ENCODE measurements at places on chromosomes 2 and 18. TPM values are rescaled to one million over a fixed set of nuclear protein-coding genes. Genes with fewer than 3 reads are reported as not detected.

- H3K4me1 ChIP-seq, result peaks cover 8% of the 10 kb centered on the region
- H3K4me3 ChIP-seq, result no peak overlapping the region
- H3K27ac ChIP-seq, result peak overlapping the region; percentile 19
- no peaks in the 10 kb centered on the region for H3K27me3 ChIP-seq
- peaks cover 49% of the 10 kb centered on the region for H3K36me3 ChIP-seq
- DNase-seq, result no peak
Measured at GRCh38 chr2:241351640-241352031, 4.4 kb upstream of the FARP2 start.

DNA sequence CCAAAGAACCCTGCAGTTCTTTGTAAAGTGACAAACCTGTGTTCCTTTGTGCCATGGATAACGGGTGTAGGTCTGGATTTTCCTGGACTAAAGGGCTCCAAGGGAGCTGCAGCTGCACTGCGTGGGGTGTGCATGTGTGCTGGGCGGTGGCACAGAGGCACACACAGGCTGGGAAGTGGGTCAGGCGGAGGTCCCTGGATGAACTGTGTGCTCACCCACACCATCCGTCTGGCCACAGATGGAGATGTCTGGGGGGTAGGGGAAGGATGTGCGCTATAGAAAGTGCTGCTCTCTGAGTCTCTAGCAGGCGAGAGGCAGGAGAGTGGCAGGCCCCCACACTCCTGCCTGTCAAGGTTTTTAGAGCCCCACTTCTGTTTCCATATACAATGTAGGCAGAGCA is 137.2 kb downstream of the LOXHD1 start:
- peaks cover 3% of the 10 kb centered on the region for H3K27me3 ChIP-seq
- H3K36me3 ChIP-seq, result no peaks in the 10 kb centered on the region
- no peak for DNase-seq

DNA sequence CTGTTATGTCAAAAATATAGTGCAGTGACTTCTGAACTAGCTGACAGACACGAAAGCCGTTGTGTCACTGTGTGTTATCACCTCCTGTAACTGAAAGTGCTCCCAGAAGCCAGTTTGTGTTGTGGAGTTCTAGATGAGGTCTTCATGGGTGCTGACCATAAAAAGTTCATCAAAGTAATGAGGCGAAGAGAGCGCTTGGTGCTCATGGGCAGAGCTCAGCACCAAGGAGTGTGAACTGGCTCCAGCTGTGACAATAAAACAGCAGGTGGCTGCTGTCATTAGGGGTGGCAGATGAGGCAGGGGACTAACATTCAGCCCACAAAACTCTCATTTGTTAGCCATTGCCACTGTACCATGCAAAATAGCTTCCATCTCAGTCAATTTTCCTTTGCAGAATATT is 151.1 kb downstream of the ZNF407 start:
- H3K36me3 ChIP-seq, result peaks cover 8% of the 10 kb centered on the region
- no peak overlapping the region for H3K27ac ChIP-seq
- H3K4me3 ChIP-seq, result no peak overlapping the region

GRCh38 chr18:70289351-70290312 is 787 bp downstream of the SOCS6 start:
- H3K4me1 ChIP-seq, result peaks cover 5% of the 10 kb centered on the region
- H3K27ac ChIP-seq, result no peak overlapping the region
- peak overlapping the region; percentile 75 for H3K4me3 ChIP-seq
- H3K27me3 ChIP-seq, result peaks cover 59% of the 10 kb centered on the region
- no peak for DNase-seq

TYW5 gene
- 12.6 TPM for total RNA-seq

GRCh38 chr18:63924551-63924950 is 16.8 kb downstream of the SERPINB10 start:
- DNase-seq, result no peak
- no peaks in the 10 kb centered on the region for H3K4me1 ChIP-seq
- H3K27ac ChIP-seq, result no peak overlapping the region

- no peaks in the 10 kb centered on the region for H3K27me3 ChIP-seq
- H3K36me3 ChIP-seq, result peaks cover 7% of the 10 kb centered on the region
- H3K27ac ChIP-seq, result no peak overlapping the region
- H3K4me3 ChIP-seq, result no peak overlapping the region
- peaks cover 11% of the 10 kb centered on the region for H3K4me1 ChIP-seq
Measured at GRCh38 chr18:79504034-79504433, 108.3 kb downstream of the NFATC1 start.

DNA sequence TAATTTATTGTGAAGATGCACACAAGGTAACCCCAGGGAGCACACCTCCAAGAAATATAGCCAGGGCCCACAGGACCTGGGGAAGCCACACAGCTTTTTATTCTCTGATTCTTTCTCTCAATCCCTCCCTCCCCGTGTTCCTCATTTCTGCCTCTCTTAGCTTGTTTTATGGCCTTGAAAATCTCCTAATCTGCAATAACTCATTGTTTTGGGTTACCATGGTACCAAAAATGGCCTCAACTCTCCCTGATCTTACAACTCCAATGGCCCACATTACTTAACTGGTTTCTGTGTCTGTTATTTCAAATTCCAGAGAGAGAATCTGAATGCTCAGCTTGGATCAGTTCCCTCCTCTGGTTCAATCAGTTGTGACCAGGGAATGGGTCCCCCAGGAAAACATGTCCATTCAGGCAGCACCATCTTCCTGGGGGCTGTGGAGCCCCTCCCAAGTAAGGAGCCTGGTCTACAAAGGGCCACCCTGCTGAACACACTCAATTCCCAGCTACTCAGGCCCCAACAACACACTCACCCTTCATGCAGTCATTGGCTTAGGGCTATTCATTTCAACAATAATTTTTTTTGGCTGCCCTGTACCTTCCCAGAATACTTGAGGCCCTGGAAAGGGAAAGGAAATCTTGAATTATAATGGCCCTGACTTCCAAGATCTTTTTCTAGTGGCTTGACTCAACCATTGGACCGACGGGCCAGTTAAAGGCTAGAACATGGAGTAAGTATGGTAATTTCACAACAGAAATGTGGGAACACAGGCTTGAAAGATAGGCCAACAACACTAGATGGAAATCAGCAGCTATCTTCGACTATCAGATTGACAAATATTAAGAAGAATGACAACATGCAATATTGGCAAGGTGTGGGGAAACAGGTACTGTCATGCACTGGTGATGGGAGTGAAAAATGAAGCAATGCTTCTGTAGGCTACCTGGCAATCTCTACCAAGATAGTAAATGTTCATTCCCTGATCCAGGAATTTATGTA is 41.6 kb upstream of the ST3GAL5 start:
- peaks cover 5% of the 10 kb centered on the region for H3K36me3 ChIP-seq
- no peak overlapping the region for H3K4me3 ChIP-seq
- peaks cover 38% of the 10 kb centered on the region for H3K4me1 ChIP-seq
- peaks cover 2% of the 10 kb centered on the region for H3K27me3 ChIP-seq
- H3K27ac ChIP-seq, result no peak overlapping the region

GRCh38 chr2:21819454-21819853 is 695.7 kb downstream of the TDRD15 start:
- no peak overlapping the region for H3K4me3 ChIP-seq
- no peak for DNase-seq
- H3K4me1 ChIP-seq, result no peaks in the 10 kb centered on the region
- no peaks in the 10 kb centered on the region for H3K36me3 ChIP-seq
- no peaks in the 10 kb centered on the region for H3K27me3 ChIP-seq

DNA sequence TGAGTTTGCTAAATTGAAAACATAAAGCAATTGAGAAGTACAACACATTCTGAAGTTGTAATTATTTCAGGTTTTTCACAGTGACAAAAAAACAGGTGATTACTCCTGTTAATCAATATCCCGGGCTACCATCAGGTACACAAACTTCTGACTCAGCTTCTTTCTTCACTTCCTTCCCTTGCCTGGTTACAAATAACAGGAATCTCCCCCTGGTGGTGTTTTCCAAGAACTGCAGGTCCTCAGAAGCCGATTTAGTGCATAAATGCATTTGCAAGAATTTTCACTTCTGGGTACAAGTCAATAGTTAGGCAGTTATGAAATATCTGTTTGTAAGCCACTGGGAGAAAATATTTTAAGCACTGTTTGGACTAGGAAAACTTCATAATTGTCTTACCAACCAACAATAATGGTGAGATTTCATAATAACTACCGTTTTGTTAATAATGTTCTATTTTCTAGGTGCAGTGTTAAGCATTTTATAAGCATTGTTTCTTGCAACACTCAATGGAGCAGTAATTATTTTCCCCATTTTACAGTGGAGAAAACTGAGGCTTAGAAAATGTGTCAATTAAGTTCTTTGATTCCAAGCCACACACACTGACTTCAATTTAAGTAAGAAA is 12.4 kb upstream of the GMCL1 start:
- peak; percentile 89 for DNase-seq
- H3K4me3 ChIP-seq, result no peak overlapping the region
- peaks cover 10% of the 10 kb centered on the region for H3K4me1 ChIP-seq
- no peaks in the 10 kb centered on the region for H3K27me3 ChIP-seq
- peak overlapping the region; percentile 17 for H3K27ac ChIP-seq
- peaks cover 12% of the 10 kb centered on the region for H3K36me3 ChIP-seq

GRCh38 chr18:11761553-11761952 is 72.5 kb downstream of the GNAL start:
- H3K36me3 ChIP-seq, result no peaks in the 10 kb centered on the region
- no peak overlapping the region for H3K27ac ChIP-seq
- DNase-seq, result no peak
- peaks cover 10% of the 10 kb centered on the region for H3K4me1 ChIP-seq

KIF3C gene
- 15.4 TPM for total RNA-seq

DNA sequence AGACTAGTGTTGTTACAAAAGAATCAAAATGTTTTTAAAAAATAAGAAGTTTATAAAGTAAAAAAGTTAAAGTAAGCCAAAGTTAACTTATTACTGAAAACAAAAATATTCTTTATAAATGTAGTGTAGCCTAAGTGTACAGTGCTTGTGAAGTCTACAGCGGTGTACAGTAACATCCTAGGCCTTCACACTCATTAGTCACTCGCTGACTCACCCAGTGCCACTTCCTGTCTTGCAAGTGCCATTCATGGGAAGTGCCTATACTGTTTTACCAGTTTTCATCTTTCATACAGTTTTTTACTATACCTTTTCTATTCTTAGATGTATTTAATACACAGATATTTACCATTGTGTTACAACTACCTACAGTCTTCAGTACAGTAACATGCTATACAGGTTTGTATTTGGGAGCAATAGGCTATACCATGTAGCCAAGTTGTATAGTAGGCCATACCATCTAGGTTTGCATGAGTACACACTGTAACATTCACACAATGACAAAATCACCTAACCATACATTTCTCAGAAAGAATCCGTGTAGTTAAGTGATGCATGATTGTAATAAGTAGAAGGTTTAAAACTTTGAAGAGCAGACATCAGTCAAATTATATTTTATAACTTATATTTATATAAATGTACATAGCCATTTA is 13.4 kb downstream of the SERPINB7 start:
- peak; percentile 73 for DNase-seq
- H3K36me3 ChIP-seq, result no peaks in the 10 kb centered on the region
- no peaks in the 10 kb centered on the region for H3K27me3 ChIP-seq
- no peak overlapping the region for H3K27ac ChIP-seq
- no peak overlapping the region for H3K4me3 ChIP-seq

DNA sequence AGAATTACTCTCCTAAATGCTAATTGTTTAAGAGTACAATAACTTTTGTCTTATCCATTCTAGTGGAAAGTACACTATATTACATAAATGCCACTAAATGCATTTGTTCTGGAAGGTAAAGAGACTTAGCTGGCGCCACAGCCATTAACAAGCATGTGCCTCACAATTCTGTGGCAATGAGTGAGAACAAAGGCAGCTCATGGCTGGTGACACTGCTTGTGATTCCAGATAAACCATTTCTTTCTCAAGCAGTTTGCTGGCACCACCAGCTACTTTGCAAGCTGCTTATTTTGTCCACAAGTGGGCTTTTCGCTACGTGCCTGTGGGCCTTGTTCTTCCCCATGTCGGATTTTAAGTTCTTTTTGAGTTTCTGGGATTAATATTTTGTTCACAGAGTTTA is 147.6 kb upstream of the SMAD7 start:
- H3K27ac ChIP-seq, result no peak overlapping the region
- H3K27me3 ChIP-seq, result no peaks in the 10 kb centered on the region
- H3K36me3 ChIP-seq, result peaks cover 2% of the 10 kb centered on the region
- no peak overlapping the region for H3K4me3 ChIP-seq

GRCh38 chr2:170425281-170425751 is 247.4 kb downstream of the MYO3B start:
- H3K27me3 ChIP-seq, result peaks cover 12% of the 10 kb centered on the region
- H3K4me3 ChIP-seq, result no peak overlapping the region
- no peaks in the 10 kb centered on the region for H3K36me3 ChIP-seq
- H3K4me1 ChIP-seq, result peaks cover 2% of the 10 kb centered on the region
- H3K27ac ChIP-seq, result no peak overlapping the region

AQP4 gene
- total RNA-seq, result not detected

GCKR gene
- not detected for total RNA-seq

GRCh38 chr2:181985632-181986205 is at the start of gene PPP1R1C:
Gene PPP1R1C, plus strand, starts transcription at chr2:181985853. Its CDS starts 258 bp downstream, at chr2:181986111.
- no peaks in the 10 kb centered on the region for H3K36me3 ChIP-seq
- H3K4me3 ChIP-seq, result no peak within 1 kb of the TSS
- no peak for DNase-seq
- H3K27ac ChIP-seq, result no peak within 1 kb of the TSS

GRCh38 chr18:493986-494983 is 6.2 kb downstream of the COLEC12 start:
- no peaks in the 10 kb centered on the region for H3K4me1 ChIP-seq
- DNase-seq, result no peak
- H3K27ac ChIP-seq, result no peak overlapping the region

GRCh38 chr2:177172034-177172880 is 40.3 kb upstream of the HNRNPA3 start:
- no peak overlapping the region for H3K4me3 ChIP-seq
- H3K4me1 ChIP-seq, result peaks cover 32% of the 10 kb centered on the region
- no peak for DNase-seq
- H3K27me3 ChIP-seq, result peaks cover 3% of the 10 kb centered on the region

- no peak overlapping the region for H3K27ac ChIP-seq
- no peaks in the 10 kb centered on the region for H3K4me1 ChIP-seq
- no peaks in the 10 kb centered on the region for H3K27me3 ChIP-seq
- no peak overlapping the region for H3K4me3 ChIP-seq
- DNase-seq, result no peak
- no peaks in the 10 kb centered on the region for H3K36me3 ChIP-seq
Measured at GRCh38 chr18:31513189-31513935, 15.4 kb downstream of the DSG2 start.
